Left lobe of liver (tissue), 2 donors: ENCODE measurements at places on chromosomes 5 and 9. TPM values are rescaled to one million over a fixed set of nuclear protein-coding genes. Genes with fewer than 3 reads are reported as not detected.

- no peak for DNase-seq
Measured at GRCh38 chr5:88861231-88861630, 21.8 kb downstream of the MEF2C start.

Gene G3BP1
- total RNA-seq, result 90.0 TPM

Gene IL7R
- 2.4 TPM for total RNA-seq

GRCh38 chr5:114411380-114411931 is 49.6 kb downstream of the KCNN2 start:
- DNase-seq, result no peak

DNA sequence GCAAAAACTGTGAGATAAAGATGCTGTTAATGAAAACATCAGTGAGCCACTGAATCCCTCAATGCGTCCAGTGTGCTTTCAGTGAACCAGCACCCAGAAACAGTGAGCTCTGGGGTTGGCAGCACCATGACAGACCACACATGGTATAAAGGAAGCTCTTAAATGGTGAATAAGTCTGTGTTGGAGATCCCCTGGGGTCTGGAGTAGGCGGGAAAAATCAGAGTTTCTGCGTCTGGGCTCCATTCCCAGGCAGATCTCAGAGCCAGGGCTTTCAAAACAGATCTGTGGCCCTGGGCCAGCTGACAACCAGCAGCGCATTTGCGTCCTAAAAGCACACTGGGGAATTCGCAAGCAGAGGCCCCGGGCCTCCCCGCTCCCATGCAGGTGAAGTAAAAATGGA is 233.5 kb downstream of the FRMD3 start:
- peak; percentile 78 for DNase-seq

Gene CCDC192
- total RNA-seq, result not detected

GRCh38 chr5:29016067-29016466 is 1977.7 kb upstream of the CDH9 start:
- DNase-seq, result no peak

DNA sequence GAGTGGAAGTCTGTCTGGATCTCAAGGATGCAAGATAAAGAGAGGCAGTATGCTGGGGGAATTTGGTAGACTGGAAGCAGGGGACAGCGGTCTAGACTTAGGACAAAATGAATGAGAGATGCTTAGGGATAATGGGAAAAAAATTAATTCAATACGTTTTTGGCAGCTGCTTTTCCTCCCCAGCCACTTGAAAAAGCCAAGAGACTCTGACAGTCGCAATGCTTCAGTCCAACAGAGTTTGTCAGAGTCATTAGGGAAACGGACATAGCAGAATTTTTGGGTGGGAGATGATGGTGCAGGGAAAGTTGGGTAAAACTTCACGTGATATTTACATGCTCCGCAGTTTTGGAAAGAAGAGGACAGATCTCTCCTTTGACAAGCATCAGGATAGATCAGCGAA is 129.7 kb downstream of the GOLPH3 start:
- no peak for DNase-seq

GRCh38 chr9:12133416-12133815 is 559.8 kb upstream of the TYRP1 start:
- no peak for DNase-seq
